Stimulated activated CD4-positive, alpha-beta T cell treated with anti-CD3 and anti-CD28 coated beads, Interleukin-1b, Interleukin-23, amount 100 ng/mL, for 1 hour (primary cell): ENCODE measurements at places on chromosomes 7 and 10.

GRCh38 chr7:155251831-155252230, 45.8 kb upstream of the INSIG1 start:
- DNase-seq, result no peak

GRCh38 chr7:70317356-70317755, 719.1 kb downstream of the AUTS2 start:
- DNase-seq, result no peak

- no peak for DNase-seq
Observed at GRCh38 chr7:142752376-142753225, 3.3 kb downstream of the PRSS1 start.

- DNase-seq, result no peak
Observed at GRCh38 chr7:155090684-155091083, 20.6 kb downstream of the HTR5A start.

DNA sequence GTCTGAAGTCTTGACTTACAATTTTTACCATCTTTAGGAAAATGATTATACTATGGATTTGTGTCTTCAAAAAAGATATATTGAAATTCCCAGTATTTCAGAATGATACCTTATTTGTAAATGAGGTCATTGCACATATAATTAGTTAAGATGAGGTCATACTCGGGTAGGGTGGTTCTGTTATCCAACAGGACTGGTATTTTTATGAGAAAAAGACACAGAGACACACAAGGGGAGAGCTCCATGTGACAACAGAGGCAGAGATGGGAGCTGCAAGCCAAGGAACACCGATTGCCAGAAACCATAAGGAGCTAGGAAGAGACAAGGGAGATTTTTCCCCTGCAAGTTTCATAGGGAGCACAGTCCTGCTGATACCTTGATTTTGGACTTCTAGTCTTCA, 356.9 kb downstream of the ARL4A start:
- DNase-seq, result no peak

- no peak for DNase-seq
Observed at GRCh38 chr10:63692220-63692896, 171.2 kb downstream of the REEP3 start.

DNA sequence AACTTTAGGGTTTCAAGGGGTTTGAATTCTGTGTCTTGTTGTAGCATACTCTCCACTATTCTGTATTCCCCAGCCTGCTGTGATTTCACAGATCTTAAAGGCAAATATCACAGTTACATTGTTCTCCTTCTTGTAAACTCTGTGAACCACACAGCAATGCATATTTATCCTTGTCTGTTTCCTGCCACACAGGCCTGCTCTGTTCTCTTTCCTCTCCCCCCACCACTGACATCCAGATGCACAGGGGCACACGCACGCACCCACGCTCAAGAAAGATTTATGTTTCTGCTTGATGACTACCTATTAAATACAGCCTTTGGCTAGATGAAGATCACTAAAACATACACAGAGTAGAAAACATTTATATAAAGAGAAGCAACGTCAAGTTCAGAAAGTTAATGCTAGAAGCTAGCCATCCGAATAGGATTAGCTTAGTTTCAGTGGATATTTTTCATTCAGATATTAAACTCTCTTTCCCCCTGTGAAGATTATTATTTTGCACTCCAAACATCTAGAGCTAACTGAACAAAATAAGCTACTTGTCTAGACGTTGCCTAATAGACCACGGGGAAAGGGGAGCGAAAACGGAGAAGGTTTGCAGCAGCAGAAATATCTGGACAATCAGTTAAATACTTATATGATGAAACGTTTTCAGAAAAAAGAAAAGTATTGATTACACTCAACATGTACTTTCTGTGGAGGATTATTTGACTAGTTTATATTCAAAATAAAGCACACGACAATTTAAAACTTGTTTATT, 193.1 kb upstream of the SEMA3C start:
- no peak for DNase-seq

DNA sequence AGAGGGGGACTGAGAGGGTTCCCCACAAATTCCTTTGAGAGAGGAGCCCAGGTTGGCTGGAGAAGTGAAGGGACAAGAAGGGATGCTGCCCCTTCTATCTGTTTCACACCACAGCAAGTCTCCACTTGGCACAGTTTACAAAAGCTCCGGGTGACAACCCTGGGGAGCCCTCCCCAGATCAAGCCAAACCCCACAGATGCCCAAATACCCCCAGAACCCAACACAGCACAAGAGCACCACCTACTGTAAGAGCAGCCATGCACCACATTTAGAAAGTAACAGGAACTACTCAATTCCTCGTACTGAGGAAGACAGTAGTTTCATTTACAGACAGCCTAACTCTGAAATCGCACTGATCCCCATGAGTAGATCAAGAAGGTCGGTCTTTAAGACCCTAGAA, 67.8 kb upstream of the ATP6V0A4 start:
- no peak for DNase-seq

GRCh38 chr7:41436139-41436538, 266.8 kb downstream of the INHBA start:
- DNase-seq, result no peak
